Right ventricle myocardium inferior (tissue), 1 donor: ENCODE measurements at places on chromosomes 16 and 17.

DNA sequence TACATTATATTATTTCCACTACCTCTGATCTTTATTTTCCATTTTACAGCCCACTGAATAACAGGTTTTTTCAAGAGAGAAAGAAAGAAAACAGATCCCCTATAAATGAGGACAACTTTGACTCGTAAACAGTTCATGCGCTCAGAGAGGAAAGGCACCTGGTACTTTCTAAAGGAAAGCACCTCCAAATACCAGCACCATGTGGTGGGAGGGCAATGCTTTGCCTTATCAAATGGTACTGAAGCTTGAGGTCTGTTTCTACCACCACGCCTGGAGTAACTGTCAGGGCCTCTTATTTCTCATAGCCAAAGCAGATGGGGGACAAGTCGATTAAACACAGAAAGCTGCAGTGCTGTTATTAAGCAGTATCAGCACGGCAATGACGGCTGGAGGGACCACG, 510.3 kb upstream of the ZFHX3 start:
- DNase-seq: no peak

- no peak for DNase-seq
These were observed 17.3 kb downstream of the CDR2 start for GRCh38 chr16:22356930-22357634.

DNA sequence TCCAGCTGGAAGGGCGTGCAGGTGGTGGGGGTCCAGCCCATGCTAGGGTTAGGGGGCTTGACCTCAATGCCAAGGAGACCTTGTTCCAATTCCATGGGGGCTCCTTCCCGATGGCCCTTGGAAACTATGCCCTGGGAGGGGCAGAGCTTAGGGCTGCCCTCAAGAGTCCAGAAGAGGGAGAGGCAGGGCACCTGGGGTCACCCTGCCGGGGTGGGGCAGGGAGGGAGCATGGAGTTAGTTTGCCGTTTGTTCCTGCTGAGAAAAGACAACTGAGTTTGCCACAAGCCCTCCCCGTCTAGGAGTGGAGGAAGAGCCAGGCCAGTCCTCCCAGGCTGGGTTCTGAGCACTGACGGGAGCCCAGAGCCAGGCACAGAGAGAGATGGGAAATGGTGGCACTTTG, 21.4 kb downstream of the MMP15 start:
- DNase-seq: no peak

GRCh38 chr16:77399066-77399465, 35.8 kb downstream of the ADAMTS18 start:
- DNase-seq: no peak

- no peak for DNase-seq
These were observed 9.0 kb upstream of the G6PC1 start for GRCh38 chr17:42891539-42892152.

- DNase-seq: no peak
These were observed 43.4 kb upstream of the CRHR1 start for GRCh38 chr17:45740553-45741330.

DNA sequence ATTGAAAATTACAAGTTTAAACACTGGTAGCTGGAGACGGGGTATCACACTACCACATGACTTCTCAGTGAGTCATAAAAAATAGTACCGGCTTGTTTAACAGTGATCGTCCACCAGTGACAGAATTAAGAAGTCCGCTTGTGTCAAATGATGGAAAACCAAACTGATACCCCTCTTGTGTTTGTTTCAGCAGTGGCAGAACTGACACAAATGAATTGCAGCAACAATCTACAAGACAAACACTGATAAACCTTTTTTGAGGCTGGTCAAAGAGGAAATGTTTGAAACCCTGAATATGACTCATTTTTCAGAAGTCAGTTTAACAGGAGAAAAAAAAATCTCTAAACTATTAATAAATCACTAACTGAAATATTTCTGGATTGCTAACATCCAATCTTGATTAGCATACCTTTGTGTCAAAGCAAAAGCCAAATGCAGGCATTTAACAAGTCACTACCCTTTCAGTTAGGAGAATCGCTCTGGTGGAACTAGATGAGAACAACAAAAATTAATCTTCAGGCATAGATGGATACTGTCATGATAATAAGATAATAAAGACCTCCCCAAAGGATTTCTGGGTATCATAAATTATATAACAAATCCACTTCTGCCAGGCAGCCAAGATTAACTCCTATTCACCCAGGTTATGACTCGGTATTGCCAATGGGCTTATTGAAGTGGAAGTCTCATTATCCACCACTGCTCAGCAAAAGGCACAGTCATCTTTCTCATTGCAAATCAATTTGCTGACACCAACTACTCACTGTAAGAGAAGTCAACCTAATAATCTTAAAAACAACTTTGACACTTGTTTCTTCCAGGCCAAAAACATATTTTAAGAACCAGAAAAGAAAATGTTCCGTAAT, 20.8 kb downstream of the DCUN1D3 start:
- DNase-seq: no peak

DNA sequence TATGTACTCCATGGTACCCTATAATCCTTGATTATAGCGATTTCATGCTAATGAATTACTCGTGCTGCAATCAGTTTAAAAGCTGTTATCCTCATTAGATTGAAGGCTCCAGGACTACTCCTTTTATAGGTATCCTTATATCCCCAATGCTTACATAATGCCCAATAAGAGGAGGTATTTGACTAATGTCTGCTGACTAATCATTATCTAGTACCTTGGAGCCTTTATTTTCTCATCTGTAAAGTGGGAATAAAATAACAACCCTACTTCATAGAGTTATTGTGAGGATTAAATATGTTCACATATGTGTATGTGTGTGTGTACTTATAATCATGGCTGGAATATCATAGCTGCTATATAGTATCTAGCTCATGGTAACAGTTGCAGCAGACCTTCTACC, 1031.5 kb downstream of the CDH11 start:
- DNase-seq: no peak

GRCh38 chr17:35374766-35375344, 1.4 kb upstream of the SLFN11 start:
- DNase-seq: no peak

GRCh38 chr17:59074494-59074893, 32.2 kb downstream of the TRIM37 start:
- no peak for DNase-seq

DNA sequence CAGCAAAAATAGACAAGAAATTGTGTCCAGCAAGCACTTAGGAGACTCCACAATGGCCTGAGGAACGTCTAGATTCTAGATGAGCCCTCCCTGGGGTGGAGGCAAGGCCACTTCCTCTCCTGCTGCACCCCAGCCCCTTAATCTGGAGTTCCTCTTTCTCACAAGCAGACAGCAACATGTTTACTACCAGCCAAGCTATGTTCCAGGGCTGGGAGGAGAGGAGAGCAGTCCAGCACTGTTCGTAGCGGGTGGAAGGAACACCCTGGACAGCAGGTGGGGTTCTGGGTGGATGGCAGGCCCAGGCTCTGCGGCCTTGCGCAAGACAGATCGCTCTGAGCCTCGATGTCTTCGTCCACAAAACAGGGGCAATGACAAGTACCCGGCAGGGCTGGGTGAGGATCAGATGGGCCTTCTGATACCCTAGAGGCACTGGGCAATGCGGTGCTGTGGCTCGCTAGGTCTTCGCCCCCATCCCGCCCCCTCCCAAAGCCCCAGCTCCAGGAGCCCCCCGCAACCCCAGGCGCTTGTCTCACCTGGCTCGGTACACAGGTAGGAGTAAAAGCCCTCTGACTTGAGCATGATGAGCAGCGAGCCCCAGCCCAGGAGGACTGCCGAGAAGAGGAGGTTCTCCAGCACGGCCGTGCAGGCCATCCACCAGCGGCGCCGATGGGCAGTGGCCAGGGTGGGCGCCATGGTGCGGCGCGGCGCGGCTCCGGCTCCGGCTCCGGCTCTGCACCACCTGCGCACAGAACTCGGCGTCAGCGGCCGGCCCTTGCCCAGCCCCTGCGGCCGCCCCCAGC, 1.3 kb downstream of the SLC43A2 start:
- peak; percentile 76 for DNase-seq

- no peak for DNase-seq
These were observed 116.5 kb downstream of the SALL1 start for GRCh38 chr16:51034481-51035109.

- DNase-seq: no peak
These were observed 5.0 kb upstream of the NFE2L1 start for GRCh38 chr17:48043176-48043575.

DNA sequence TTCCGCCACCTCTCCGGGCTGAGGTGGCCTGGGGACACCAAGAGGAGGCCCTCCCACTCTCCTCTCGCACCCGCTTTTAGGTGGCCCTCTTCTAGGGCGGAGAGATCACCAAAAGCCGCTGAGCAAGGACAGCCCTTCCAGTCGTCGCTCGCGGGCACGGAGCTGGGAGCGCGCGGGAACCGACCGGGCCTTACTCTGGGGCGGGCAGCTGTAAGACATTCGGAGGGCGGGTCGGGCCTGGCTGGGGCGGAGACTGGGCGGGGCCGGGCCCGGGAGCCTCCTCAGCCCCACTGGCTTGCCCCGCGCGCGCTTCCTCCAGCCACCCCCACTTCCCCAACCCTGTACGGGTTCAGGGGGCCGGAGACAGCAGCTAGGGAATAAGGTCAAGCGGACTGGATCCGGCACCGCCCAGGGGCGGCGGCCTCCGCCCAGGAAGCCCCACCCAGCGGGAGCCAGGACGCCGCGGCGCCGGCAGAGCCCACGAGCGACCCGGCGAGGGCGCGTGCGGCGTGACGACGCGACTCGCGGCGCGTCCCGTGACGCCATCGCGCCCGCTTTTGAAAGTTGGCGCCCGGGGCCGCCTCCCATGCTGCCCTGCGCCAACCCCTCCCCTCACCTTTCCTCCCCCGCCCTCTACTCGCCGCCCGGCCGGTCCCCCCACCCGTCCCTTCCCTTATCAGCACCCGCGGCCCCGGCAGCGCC, 351 bp upstream of the CTCF start:
- DNase-seq: peak; percentile 99

DNA sequence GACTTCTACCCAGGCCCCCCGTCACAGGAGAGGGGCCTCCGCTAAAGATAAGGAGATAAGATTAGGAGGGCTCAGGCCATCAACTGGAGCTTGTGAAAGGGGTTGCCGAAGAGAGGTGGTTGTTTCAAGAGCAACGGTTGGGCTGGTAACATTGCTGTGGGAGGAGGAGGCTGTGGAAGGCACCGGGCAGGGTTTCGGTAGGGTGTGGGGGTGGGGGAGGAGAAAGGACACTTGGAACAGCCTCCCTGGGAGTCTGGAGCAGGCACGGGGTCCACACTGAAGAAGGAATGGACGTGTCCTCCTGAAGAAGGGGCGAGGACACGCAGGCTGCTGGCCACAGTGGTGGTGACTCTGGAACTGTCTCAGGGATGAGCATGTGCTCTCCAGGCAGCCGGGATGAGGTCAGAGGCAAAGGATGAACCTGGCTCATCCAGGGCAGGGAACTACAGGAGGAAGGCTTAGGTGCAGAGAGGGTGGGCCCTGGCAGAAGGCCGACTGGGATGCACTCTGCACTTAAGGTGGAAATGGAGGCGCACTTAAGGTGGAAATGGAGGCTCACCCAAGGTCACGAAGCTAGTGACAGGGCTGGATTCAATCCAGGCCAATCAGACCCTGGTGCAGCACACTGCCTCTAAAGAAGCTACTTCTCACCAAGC, 1.2 kb upstream of the EPX start:
- no peak for DNase-seq

GRCh38 chr17:80452173-80452915, 24.1 kb downstream of the NPTX1 start:
- DNase-seq: no peak

- no peak for DNase-seq
These were observed 36.7 kb upstream of the ULK2 start for GRCh38 chr17:19904412-19904811.

DNA sequence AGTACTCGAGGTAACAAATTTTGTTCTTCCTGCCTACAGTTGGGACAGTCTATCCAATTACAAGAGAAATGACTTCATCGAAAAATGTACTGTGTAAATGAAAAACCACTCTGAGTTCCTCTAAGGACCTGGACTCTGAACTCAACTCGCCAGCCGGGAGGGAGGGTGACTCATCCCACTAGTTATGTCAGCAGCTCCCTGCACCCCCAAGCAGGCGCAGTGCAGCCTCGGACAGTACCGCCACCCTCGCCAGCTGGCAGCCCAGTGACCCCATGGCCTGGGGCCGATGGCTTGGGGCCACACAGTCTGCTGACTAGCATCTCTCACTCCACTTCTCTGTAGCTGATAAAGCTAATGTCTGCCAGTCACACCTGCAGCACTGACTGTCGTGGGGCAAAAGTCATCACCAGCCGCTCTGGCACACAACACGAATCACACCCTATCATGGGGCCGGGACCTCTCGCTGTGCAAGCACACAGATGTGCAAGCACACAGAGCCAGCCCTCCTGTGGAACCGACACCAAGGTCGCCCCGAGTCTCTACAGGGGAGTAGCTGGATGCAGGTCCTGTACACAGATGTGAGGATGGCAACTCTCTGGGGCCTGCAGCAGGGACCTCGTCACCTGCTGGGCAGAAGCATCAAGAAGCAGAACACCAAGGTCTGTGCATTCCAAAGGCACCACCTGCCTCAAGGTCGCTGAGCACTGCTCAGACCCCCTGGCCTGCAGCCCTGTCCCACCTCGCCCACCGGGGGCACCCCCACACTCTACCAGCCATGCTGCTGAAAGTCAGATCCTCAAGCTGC, 5.7 kb downstream of the CSNK1D start:
- DNase-seq: peak; percentile 96

DNA sequence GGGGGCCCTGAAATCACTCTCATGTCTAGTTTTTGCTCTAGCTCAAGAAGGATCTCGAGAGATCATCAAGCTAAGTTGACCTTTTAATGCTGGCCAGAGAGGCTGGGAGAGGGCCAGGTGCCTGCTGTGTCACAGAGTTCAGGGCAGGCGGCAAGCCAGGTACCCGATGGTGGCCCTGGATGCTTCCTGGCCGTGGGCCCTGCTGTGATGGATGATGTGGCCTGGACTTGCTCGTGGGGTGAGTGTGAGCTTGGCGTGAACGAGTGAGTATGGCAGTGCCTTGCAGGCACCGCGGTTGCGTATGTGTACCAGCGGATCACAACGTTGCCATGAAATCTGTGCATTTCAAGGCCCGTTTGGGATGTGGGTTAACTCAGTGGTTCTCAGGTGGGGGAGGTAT, 7.4 kb downstream of the IRF8 start:
- no peak for DNase-seq

GRCh38 chr16:23856251-23856709, 20.5 kb downstream of the PRKCB start:
- no peak for DNase-seq

- no peak for DNase-seq
These were observed 131.1 kb downstream of the ABCC1 start for GRCh38 chr16:16080465-16081065.

DNA sequence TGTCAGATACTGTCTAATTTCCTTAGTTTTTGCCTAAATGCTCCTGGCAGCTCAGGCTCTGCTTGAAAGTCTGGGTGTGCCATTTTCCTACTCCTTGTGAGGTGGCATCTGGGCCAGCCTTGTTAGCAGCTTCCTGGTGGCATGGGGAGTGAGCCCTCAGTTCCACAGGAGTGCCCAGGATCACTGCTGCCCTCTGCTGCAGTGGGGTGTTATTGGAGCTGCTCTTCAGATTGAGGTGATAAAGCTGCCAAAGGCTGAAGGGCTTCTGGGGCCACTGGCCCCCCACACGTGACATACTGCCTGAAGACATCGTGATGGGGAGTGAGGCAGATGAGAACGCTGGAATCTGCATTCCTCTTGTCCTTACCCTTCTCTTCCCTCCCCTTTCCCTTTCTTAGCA, 27.4 kb downstream of the CEP95 start:
- DNase-seq: no peak

GRCh38 chr17:3678821-3679530, 10.4 kb downstream of the EMC6 start:
- DNase-seq: peak; percentile 17
